AG10803 (cell line): ENCODE measurements at places on chromosomes 4 and X.

DNA sequence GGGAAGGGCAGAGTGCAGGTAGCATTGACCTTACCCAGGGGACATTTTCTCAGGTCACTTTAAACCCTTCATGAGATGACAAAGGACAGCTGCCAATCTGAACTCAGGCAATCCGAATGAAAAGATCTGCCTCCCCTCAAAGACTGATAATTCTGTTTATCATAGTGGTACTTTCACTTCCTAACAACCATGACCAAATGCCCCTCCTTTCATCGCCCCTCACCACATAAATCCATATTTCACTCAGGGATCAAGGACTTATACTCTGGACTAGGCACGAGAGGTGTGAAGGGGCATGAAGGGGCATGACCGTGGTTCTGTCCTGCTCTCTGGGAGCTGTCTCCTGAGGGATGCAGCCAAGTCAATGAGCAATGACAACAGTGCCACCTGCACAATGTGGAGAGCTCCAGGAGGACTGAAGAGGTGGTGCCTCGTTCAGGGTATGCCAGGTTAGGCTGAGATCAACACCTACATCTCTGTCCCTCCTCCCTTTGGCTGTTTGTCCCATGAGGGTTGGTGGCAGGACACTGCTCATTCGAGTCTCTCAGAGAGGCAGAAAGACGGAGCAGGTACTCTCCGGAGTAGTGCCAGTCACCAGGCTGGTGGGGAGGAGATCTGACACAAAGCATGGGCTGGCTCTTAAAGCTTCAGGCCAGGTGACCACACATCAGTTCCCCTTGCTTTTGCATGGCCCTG, 12.5 kb downstream of the HS3ST1 start:
- DNase-seq = no peak

- no peak for DNase-seq
Measured at GRCh38 chr4:44545781-44546180, 97.2 kb upstream of the KCTD8 start.

GRCh38 chr4:2781911-2782310, 11.0 kb upstream of the SH3BP2 start:
- no peak for DNase-seq

GRCh38 chrX:150940844-150941495, 42.2 kb upstream of the HMGB3 start:
- DNase-seq = no peak

GRCh38 chr4:793941-794621, 31.8 kb downstream of the CPLX1 start:
- peak; percentile 23 for DNase-seq

DNA sequence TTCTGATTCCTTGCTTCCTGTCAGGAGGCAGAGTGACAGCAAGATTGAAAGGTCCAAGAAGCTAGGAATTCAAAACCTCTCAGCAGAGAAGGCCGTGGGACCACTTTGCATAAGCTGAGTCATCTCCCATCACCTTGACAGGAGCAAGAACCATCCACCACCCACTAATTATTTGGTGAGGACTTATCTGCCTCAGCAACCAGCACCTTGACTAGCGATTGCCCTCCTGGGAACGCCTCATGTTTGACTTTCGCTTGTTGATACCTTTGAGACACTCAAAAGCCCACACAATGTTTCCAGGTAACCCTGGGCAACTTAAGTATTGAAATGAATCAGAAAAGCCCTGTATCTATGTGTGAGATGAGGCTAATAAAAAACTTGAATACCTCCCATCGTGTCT, 233.5 kb upstream of the GYPA start:
- DNase-seq = no peak

GRCh38 chr4:110970642-110971041, 347.8 kb upstream of the PITX2 start:
- DNase-seq = peak; percentile 37

DNA sequence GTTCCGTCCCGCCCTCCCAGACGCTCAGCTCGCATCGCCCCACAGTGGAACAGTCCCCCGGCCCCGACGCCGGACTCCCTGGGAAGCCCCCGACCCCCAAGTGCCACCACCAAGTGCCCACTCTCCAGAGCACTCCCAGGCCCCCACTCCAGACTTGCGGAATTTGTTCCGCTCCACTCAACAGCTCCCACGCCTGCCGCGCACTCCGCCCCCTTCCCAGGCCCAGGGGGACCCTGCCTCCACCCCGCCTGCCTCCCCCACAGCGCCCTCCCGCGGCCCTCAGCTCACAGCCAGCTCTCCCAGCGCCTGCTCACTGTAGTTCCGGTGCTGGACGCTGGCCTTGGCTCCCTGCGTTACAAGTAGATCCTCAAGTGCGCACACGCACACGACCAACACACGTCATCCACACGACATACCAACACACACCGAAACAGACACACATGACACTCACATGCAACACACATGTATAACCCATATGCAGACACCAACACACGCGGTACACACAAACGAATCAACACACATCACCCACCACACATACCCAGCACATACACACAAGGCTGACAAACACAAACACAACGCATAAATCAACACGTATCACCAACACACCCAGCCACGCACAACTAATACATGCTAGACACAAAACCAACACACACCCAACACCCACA, 8.0 kb downstream of the MSX1 start:
- no peak for DNase-seq

- peak; percentile 16 for DNase-seq
Measured at GRCh38 chrX:7435822-7436221, 287.9 kb upstream of the PUDP start.

DNA sequence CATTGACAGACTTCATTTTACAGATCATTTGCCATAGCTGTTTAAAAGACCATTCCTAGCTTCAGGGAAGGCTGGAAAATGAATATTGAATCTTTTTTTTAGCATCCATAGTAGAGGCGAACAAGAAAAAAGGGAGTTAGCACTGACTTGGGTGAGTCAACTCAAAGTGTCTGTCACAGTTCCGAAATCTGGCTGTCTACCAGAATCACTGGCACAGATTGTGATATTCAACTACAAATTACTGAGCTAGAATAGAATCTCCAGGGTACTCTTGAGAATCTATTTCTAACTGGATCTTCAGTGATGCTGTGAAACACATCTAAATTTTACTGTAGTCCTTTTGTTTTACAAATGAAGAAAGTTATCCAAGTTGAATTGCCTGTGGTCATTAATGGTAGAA, 31.5 kb downstream of the SEC24B start:
- peak; percentile 31 for DNase-seq

DNA sequence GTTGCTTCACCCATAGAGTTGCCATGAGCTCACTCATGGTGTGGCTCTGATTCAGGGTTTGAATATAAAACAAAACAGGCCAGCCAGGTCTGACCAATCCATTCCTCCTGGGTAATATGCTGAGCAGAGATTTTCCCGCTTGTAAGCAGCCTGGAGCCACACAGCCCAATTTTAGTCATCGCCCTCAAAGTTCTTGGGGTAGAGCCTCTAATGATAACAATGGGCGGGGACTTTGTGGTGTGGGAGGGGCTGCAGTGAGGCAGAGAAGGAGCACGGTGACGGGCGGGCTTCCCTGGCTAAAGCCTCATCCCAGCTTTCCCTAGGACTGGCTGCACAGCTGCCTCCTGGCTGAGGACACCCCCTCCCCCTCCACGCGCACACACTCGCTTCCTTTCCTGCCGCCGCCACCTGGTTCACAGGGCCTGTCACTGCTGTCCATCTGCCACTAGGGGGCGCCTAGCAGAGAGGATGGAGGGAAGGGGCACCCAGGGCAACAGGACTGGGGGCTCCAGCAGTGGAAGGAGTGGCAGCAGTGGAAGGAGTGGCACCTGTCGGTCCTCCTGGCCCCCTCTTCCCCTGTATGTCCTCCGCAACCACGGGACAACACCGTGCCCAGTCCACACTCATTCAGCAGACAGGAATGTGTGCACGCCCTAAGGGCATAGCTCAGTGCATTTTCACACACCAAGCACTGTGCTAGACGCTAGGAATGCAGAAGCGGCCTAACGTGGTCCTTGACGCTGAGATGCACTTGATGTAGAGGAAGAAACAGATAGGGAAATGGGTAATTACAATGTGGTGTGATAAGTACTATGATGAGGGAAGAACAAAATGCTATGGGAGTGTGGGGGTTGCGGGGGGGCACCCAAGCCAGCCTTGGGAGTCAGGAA, 26.8 kb downstream of the PRPS1 start:
- peak; percentile 90 for DNase-seq

DNA sequence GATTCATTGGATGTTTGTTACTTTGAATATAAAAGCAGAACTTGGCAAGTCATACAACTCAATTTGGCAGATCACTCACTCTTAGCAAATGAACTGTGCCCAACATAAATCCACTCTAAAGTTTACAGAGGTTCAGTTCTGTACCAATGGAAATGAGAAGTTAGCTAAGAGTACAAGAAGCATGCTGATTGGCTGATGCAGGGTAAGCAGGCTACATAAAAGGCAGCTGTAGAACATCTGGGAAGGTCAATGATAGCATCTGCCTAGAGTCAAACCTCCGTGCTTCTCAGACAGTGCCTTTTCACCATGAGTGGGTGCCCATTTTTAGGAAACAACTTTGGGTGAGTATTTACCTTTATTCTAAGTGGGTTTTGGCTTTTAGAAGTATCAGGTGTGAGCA, at the start of gene TDO2:
Gene TDO2 (plus strand): TSS at position 244 of the 400 bp plus-strand sequence. CDS start 63 bp downstream, at position 307.
- DNase-seq = no peak

- peak; percentile 7 for DNase-seq
Measured at GRCh38 chr4:183995570-183995969, 90.5 kb downstream of the STOX2 start.

- no peak for DNase-seq
Measured at GRCh38 chr4:35993606-35994005, 250.7 kb downstream of the ARAP2 start.

GRCh38 chr4:93918856-93919255, 90.3 kb downstream of the ATOH1 start:
- no peak for DNase-seq

DNA sequence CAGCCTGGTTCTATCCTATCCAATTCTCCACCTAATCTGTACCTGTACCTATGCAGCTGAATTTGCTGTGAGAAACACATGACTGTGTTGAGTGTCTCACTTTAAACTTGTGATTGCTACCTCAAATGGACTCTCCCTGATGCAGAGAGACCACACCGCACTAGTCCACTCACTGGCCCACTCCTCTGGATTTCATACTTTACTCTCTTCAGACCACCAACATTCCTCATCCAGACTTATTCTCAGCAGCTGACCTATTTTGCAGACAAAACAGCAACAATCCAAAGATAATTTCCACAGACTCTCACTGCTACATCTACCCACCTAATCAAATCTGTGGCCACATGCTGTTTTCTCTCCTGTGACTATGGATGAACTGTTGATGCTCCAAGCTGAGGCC, 45.2 kb downstream of the ACSL4 start:
- no peak for DNase-seq

DNA sequence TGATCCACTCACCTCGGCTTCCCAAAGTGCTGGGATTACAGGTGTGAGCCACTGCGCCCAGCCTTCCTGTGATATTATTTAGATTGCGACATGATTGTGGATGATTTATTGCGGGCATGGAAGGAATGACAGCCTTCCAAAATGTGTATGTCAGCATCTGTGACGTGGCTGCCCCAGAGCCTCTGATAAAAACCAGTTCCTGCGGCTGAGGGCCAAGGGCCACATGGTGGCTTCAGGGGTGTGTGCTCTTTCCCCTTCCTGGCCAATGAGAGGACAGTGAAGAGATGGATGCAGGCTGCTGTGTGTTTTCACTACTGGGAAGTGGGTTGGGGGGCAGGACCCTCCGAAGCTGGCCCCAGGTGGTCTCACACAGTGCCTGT, 57.4 kb upstream of the HGFAC start:
- DNase-seq = no peak

GRCh38 chrX:149495573-149496071, 9.5 kb downstream of the IDS start:
- DNase-seq = peak; percentile 79

- no peak for DNase-seq
Measured at GRCh38 chr4:150332086-150332485, 249.9 kb upstream of the MAB21L2 start.

DNA sequence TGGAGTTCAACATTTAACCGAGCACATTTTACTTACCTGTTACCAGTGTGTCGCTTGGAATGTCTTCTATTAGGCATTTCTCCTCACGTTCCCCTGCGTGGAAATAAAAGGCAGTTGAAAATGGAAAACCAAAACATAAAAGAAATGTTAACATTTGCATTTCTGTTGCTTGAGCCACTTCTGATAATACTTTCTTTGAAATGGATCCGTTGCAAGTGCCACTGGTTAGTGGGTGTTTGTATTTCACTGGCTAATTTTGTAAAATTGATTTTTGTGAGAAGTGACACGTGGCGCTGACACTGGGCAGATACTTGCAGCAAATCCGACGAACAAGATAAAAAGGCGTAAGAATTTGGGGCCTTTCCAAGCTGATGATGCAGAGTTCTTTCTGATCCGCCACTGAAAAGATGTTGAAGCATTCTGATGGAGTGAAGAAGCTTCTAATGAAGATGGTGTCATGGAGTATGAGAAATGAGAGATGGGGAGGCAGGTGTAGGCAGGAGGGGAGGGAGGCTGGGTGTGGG, 18.8 kb downstream of the SPON2 start:
- no peak for DNase-seq

- no peak for DNase-seq
Measured at GRCh38 chr4:173057901-173058300, 110.7 kb upstream of the GALNT7 start.

DNA sequence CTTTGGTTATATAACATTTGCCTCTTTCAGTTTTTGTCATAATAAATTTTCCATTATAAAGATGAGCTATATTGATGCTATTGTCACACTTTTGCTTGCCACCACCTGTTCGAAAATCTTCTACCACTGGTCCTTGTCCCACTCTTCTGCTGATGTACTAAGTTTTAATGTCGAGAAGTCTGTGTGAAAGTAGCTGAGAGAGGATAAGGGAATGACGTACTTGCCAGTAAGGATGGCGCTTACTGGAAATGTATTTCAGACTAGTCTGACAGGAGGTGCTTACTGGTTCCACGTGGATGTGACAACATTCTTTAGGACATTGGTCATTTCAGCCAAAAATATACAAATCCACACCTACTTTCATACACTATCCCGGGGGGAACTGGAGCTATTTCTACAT, 132.7 kb upstream of the NR3C2 start:
- no peak for DNase-seq

DNA sequence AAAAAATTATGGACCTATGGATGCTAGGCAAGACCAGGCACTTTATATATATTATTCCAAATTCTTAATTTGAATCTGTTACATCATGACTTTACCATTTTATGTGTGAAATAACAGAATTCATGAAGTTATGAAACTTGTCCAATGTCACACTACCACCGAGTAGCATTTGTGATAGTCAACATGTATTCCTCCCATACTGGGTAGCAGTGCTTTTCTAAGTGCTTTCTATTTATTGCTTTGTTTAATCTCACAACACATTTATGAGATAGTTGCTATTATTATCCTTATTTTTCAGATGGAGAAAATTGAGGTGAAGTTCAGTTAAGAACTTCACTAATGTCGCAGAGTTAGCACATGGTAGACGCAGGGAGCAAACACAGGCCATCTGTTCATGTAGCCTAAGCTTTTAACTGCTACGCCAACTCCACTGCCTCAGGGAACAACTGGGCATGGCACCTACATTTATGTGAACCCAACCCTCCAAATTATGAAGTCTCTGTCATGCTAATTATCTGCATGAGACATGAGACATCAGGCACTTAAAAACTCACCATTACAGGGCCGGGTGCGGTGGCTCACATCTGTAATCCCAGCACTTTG, 20.8 kb downstream of the GUCY1A1 start:
- no peak for DNase-seq
